GM23338 (cell line): ENCODE measurements at places on chromosomes 5 and 9. TPM values are rescaled to one million over a fixed set of nuclear protein-coding genes. Genes with fewer than 3 reads are reported as not detected.
A peak's percentile ranks its signal among the peaks of the same experiment; 100 is the strongest.

GRCh38 chr5:128637031-128637430 lies 99.0 kb upstream of the FBN2 start:
- DNase-seq, result no peak

DNA sequence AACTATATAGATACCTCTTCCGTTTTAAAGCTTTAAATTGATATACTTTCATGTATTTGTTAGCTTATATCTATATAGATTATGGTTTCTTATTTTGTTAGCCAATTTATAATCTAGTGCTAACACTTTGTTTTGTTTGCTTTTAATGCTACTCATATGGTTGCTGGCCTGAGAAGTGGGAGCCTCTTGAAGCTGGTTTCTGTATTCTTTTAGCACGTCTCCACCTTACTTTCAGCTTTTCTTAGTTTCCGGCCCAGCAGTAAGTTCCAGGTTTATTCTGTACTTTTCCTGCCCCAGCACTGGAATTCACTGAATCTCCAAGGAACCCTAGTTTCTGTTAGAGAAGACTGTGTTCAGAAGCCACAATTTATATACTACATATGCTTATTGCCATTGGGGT lies 458.9 kb downstream of the PRR16 start:
- DNase-seq, result no peak

GRCh38 chr9:121837113-121837961 lies 185.9 kb downstream of the DAB2IP start:
- no peak for DNase-seq

- no peak for DNase-seq
Observed at GRCh38 chr5:158807946-158808345, 291.8 kb downstream of the EBF1 start.

DNA sequence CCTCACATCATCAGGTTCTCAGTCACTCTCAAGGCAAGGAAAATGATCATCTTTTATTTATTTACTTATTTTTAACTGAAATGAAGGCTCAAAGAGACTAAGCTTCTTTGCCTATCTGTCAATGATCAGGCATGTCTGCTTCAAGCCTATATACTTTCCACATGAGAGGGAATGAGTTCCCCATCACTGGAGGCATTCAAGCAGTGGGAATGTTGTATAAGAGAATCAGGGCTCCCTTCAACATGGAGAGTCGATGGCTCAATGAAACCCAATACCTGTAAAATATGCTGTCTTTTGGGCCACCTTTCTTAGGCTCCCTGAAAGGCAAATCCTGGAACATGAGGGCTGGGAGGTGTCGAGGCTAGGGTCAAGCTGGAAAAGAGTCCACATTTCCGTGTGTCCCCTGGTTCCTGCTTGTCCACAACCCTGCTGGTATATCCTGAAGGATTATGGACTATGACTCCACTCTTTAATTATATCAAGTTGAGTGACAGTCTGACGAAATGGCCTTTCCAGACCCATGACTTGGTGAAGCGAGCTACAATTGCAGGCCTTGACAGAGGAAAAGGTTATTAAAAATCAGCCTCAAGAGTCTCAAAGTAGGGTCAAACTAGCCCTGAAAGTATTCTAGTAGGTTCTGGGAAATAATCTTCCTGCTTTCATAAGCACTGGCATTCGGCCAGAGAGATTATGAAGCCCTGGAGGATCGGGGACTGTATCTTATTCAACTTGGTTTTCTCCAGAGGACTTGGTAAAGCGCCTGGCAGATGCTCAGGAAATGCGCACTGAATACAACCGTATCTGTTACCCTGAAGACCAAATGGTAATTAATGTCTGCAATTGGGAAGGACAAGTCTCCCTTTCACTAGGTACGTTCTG lies 145.9 kb upstream of the TBC1D2 start:
- peak; percentile 9 for DNase-seq

DNA sequence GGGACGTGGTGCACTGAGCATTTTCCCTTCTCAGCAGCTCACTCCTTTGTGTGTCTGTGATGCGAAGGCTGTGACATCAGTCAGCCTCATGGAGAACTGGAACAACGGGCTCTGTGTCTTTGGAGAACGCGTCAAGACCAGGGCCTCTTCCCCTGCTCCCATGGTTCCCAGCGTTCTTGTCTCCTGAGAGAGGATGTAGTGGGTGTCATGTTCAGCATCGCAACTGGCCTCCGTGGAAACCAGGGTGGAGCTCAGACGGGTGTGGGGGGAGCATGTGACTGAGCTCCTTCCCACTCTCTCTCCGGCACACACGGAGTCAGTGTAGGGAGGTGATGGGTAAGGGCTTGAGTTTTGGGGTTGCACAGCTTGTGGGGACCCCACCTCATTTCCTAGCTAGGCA lies 59.7 kb downstream of the TENT4A start:
- no peak for DNase-seq

- no peak for DNase-seq
Observed at GRCh38 chr9:93976973-93977372, 21.8 kb upstream of the BARX1 start.

DNA sequence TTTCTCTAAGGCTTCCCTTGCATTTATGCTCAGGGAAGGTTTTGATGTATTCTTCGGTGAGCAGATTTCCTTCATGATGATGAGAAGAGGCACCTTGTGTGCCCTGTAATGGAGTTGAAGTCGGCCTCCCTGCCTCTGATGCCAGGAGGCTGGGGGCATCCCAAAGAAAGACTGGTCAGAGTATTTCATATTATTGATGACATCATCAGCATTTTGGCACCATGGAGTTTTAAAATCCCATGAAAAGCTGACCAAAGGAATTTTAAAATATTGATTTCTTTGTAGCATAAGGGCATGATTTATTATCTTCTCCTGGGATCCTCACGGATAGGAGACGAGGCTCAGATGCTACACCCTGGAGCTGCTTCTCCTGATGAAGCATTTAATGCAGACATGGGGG lies 231.2 kb upstream of the IRX1 start:
- DNase-seq, result no peak

DNA sequence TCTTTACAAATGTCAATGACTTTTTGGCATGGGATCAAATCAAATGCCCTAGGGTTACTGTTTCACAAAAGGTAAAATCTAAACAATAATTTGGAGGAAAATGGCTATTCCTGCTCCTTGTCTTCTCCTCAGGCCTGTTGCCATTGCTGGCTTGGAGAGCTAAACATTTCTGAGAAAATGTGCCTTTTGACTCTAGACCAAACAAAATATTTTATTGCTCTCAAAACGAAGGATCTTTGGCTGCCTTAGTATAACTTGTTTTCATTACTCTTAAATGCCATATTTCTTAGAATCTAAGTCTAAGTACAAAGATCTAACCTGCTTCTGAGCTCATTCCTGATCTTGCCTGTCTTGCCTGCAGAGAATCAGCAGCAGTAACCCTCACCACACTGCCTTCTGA lies 116.6 kb downstream of the MUSK start:
- no peak for DNase-seq

GRCh38 chr5:74316064-74316603 lies 324.4 kb downstream of the ENC1 start:
- no peak for DNase-seq

DNA sequence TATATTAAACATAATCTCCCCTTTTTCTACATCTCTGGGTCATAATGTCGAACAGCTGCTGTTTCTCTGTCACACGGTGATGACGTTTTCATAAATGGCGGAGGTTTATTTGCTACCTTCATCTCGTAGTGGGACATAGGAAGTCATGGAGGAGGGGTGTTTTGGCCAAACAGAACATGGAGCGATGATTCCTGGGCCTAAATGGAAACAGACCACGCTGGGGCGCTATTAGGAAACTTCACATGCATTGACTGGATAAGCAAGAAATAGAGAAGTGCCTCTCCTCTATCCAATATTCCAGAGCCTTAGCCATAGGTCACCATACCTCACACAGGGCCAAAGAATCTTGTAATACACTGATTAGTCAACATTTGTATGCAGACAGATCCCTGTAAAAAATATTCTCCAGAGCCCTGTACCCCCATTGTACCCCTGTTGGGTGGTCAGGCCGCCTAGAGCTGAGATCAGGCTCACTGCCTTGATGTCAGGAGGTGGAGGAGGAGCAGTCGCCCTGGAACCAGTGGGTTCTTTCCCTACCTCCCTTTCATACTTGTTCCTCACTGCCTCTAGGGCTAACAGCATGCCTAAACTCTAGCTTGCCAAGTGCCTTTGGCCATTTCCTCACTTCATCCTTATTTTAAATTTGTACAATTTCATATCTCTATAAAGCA lies 77.8 kb upstream of the SPIN1 start:
- DNase-seq, result peak; percentile 89

DNA sequence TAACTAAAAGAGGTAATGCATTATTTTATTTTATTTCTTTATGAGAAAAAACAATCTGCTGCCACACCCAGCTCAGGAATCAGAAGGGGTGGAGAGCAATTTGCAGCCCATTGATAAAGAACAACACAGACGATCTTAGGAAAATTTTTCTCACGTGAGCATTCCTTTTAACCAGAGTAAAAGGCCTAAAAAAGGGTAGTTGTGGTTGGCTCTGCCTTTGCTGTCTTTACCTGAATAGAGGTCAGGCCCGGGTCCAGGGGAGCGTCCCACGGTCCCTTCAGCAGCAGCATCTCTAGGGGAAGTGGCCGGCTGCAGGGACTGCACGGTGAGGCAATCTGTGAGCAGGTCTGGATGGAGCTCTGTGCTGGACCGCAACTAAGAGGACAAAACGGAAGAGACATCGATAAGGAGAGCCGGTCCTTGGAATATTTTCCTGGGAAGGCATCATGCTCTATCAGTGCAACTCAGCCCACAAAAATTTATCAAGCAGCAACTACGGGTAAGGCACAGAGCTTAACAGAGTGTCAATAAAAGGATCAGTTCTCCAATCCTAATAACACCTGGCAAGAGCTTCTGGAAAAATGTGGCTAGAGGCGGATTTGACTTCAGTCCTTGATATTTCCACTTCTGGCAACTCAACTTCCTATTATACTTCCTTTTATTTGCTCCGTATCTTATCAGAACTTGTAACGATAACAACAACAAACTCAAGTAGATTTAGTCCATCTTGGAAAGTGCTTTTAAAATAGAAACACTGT lies 372.8 kb upstream of the RFX3 start:
- no peak for DNase-seq

GRCh38 chr5:160271396-160271795 lies 41.0 kb downstream of the CCNJL start:
- peak; percentile 62 for DNase-seq

- DNase-seq, result no peak
Observed at GRCh38 chr5:120466341-120467006, 2.4 kb downstream of the PRR16 start.

DNA sequence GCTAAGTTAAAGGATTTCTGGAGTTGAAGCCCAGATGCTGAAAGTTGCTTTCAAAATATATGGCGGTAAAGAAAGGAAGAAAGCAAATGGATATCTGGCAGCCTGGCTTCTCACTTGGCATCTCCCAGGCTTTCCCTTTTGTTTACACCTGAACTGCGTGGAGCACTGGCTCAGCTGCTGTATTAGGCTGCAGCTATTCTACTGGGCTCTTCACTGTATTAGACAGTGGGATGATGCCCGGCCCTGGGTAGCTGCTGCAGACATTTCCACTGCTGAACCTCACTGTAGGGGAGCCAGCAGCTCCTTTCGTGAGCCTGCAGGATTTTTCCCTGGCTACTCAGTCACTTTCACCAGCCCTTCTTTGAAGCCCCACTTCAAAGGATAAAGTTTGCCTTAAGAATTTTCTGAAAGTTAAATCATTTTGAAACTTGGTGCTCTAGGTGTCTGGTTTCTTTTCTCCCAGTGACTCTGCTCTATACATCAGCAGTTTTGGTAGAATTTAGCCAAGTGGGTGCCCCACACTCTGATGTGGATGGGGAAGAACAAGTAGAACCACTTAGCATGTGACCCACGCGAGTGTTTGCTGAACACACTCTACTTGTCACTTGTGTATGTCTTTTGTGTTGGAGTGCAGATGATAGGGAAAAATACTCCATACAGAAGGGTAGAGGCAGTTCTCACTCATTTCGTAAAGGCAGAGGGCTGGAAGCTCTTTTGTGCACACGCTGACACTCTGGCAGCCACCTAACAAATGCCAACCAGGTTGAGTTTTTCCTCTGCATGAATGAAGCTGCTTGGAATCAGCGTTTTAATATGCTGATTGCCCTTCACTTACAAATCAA lies 49.9 kb downstream of the C9orf152 start:
- peak; percentile 20 for DNase-seq

DNA sequence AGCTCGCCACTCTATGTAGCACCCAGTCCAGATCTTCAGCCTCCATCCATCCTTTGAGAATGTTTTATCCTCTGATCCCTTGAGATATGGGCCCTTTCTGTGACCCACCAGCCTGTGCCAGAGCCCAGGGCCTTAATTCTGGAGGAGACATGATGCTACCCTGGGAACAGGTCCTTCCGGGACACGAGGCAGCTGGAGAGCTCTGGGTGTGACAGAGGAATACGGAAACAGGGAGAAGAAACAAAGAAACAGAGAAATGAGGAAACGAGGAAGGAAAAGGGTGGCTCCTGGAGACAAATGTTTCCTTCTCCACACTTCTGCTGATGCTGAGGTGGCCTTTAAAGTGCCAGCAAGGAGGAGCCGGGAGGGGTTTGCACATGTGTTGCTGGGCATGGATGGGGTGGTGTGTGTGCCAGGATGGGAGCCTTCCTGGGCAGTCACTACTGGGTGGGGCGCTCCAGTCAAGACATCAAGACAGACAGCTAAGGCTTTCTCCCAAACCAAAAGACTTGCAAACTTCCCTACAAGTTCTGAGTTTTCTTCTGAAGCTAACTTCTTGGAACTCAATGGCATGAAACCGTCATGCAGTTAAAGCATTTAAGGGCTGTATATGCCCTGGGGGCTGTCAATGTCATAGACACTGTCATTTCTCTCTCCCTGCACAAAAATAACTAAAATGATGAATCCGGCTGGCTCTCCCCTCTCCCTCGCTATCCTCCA lies 22.8 kb upstream of the MARCHF6 start:
- no peak for DNase-seq

DNA sequence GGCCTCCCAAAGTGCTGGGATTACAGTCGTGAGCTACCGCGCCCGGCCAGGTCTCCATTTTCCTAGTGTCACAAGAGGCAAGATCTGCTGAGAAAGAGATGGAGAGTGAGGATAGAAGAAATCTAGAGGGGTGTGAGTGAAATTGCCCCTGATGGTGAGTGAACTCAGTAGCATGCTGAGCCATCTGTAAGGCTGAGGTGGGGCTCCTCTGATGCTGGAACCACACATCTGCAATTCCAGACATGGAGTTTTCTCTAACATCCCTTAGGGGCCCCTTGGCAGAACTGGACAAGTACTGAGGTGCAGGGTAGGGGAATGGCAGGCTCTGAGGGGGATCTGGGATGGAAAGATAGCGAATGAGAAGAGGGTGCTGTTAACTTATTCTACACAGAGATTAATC lies 72.0 kb upstream of the FER start:
- no peak for DNase-seq

GRCh38 chr9:16401701-16402100 lies 468.8 kb downstream of the BNC2 start:
- no peak for DNase-seq

DNA sequence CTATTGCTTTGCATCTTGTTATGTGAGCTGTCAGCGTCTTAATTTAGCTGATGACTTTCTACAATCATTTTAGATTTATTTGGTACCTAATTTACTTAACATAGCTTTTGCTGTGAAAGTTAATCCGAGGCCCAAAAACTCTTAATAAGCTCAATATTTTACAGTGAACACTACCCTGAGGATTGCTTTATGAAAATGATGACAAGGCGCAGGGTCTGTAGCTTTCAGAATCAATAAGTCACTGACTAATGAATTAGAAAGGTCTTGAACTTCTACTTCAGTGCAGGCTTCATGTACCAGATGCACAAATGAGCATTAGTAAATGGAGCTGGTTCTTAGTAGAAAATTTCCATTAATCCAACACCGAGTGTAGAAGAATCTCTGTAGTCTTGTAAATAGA lies 81.4 kb upstream of the ZNF366 start:
- no peak for DNase-seq

Gene PLGRKT
- 13.1 and 18.2 TPM in 2 replicates for total RNA-seq

Gene CDH9
- 0.31 TPM in 1 of 2 replicates, not detected in the other for total RNA-seq
